ENCODE measurements at places on chromosomes 11 and 22.

DNA sequence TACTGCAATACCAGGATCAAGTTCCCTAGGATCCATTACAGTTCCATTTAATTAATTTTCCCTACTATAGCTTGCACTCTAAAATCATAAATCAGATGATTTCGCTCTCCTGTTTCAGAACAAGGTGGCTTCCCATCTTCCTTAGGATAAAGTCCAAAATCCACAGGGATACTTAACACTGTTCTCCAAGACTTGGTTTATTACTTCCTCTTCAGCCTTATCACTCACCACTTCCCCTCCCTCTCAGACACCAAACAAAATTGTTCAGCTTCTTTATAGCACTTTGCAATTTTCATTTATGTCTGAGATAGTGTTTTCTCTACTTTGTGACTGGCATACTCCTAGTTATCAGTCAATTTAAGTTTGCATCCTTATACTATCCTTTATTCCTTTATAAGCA lies 124.6 kb downstream of the GRIA4 start:
- no peak overlapping the region for H3K4me3 ChIP-seq
- H3K36me3 ChIP-seq: no peaks in the 10 kb centered on the region
- no peaks in the 10 kb centered on the region for H3K4me1 ChIP-seq
- no peak overlapping the region for H3K27ac ChIP-seq

DNA sequence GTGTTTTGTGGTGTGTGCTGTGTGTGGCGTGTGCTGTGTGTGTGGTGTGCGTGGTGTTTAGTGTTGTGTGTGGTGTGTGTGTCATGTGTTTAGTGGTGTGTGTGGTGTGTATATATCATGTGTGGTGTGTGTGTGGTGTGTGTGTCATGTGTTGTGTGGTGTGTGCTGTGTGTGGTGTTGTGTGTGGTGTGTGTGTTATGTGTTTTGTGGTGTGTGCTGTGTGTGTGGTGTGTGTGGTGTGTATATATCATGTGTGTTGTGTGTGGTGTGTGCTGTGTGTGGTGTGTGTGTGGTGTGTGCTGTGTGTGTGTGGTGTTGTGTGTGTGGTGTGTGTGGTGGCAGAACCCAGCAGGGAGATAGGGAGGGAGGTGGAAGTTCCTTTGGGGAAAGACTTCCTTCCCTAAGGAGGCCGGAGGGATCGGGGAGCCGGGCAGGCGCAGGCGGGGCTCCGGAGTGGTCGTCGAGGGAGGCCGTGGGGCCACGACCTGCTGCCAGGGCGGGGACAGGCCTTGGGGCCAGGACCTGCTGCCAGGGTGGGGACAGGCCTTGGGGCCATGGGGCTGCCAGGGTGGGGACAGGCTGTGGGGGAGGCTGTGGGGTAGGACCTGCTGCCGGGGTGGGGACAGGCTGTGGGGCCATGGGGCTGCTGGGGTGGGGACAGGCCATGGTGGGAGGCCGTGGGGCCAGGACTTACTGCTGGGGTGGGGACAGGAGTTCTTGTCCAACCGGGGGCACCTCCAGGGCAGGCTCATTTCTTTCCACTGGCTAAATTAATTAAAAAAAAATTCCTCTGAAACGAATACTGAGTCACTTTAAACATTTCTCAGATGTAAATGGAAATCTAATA lies 15.2 kb downstream of the PIM3 start:
- no peaks in the 10 kb centered on the region for H3K27me3 ChIP-seq
- DNase-seq: no peak
- no peak overlapping the region for H3K4me3 ChIP-seq
- no peak overlapping the region for H3K27ac ChIP-seq
- no peaks in the 10 kb centered on the region for H3K36me3 ChIP-seq
- H3K4me1 ChIP-seq: peaks cover 4% of the 10 kb centered on the region

DNA sequence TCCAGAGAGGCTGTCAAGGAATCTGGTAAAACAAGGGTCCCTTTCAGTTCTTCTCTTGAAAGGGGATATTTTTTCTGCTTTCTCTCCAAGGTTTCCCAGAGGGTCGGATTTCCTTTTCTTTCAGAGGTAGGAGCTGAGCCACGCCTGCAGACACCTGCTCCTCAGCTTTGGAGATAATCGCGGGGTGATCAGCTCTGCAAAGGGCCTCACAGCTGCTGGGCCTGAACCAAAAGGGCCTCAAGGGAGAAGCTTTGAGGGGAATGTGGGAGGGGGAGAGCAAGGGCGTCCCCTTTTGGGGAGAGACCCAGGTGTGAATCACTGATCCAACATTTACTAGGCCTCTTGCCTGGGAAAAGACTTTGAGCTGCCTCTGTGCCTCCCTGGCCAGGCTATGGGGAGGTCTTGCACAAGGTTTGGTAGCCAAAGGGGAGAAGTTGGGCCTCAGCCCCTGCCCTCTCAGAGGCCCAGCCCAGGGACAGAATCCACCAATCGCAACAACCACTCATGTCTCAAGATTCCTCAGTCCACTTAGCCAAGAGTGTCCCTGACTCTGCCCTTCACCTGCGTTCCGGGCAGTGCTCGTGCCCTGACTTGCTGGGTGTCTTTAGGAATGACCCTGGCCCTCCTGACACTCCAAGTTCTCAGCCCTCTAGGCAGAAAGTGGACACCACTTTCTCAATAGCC lies 14.0 kb upstream of the TP53I11 start:
- H3K27ac ChIP-seq: no peak overlapping the region
- no peak for DNase-seq
- H3K4me3 ChIP-seq: no peak overlapping the region

DNA sequence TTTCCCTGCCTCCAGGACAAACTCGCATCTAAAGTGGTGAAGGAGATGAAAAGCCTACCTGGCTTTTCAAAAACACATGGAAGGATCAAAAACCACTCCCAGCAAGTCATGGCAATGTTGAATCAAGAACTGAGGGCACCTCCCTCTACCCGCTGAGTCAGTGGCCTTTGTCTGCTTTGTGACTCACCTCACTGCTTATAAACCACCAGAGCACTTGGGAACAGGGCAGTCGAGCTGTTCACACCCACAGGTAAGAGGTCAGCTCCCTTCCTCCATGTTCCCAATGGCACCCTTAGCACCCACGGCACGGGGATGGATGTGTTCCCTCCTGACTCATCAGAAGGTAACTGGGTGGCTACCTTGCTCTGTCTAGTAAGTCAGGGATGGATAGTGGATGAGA lies 21.7 kb downstream of the TENM4 start:
- DNase-seq: peak; percentile 95
- peak overlapping the region; percentile 68 for H3K27ac ChIP-seq
- peaks cover 31% of the 10 kb centered on the region for H3K4me1 ChIP-seq
- no peak overlapping the region for H3K4me3 ChIP-seq
- no peaks in the 10 kb centered on the region for H3K27me3 ChIP-seq
- no peaks in the 10 kb centered on the region for H3K36me3 ChIP-seq

GRCh38 chr11:13073119-13073981 lies 64.2 kb downstream of the RASSF10 start:
- peak; percentile 22 for DNase-seq
- H3K27me3 ChIP-seq: no peaks in the 10 kb centered on the region
- no peaks in the 10 kb centered on the region for H3K36me3 ChIP-seq
- H3K4me3 ChIP-seq: no peak overlapping the region

Data from PC-3 (cell line).